ENCODE measurements at places on chromosomes 3 and 15. TPM values are rescaled to one million over a fixed set of nuclear protein-coding genes. Genes with fewer than 3 reads are reported as not detected.

- no peak for DNase-seq
These were observed 26.3 kb downstream of the CDCP1 start for GRCh38 chr3:45119824-45120358.

- no peak for DNase-seq
These were observed 154.5 kb upstream of the ATP10A start for GRCh38 chr15:26017665-26018064.

DNA sequence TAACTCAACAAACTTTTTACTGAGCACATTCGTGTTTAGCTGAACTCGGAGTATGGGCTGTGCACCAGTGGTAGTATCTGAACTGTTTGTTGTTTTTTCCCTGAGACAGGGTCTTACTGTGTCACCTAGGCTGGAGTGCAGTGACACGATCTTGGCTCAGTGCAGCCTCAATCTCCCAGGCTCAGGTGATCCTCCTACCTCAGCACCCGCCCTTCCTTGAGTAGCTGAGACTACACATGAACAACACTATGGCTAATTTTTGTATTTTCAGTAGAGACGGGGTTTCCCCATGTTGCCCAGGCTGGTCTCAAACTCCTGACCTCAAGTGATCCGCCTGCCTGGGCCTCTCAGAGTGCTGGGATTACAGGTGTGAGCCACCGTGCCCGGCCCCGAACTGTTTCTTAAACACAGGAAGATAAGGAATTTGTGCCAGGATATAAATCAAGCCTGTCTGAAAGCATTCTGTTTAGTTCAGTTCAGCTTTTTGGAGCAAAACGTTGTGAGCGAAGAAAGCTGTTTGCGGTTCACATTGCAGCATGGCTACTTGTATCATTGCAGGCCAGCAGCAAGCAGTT is 40.4 kb upstream of the SKOR1 start:
- DNase-seq, result no peak

DNA sequence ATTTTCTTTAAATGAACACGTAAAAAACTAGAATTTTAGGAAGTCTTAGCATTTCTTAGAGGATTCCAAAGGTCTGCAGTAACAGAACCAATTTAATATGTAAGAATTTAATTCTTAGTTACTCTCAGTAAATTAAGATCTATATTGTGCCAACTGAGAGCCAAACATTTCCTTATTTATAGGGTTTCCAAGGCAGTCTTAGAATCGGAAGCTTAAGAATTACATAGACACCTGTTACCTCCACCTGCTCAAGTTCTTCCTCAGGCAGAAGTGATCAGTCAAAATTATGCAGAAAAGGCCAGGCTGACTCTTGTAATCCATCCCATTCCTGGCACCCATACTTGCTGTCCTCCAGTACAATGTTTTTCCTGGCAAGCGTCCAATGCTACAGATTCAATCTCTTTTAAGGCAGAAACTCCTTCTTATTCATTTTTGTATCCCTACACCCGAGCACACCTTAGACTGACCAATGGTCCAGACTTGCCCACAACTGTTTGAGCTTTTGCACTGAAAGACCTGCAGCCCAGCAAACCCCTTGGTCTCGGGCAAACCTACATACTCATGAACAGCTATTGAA is 64.3 kb downstream of the NCEH1 start:
- peak; percentile 67 for DNase-seq

DNA sequence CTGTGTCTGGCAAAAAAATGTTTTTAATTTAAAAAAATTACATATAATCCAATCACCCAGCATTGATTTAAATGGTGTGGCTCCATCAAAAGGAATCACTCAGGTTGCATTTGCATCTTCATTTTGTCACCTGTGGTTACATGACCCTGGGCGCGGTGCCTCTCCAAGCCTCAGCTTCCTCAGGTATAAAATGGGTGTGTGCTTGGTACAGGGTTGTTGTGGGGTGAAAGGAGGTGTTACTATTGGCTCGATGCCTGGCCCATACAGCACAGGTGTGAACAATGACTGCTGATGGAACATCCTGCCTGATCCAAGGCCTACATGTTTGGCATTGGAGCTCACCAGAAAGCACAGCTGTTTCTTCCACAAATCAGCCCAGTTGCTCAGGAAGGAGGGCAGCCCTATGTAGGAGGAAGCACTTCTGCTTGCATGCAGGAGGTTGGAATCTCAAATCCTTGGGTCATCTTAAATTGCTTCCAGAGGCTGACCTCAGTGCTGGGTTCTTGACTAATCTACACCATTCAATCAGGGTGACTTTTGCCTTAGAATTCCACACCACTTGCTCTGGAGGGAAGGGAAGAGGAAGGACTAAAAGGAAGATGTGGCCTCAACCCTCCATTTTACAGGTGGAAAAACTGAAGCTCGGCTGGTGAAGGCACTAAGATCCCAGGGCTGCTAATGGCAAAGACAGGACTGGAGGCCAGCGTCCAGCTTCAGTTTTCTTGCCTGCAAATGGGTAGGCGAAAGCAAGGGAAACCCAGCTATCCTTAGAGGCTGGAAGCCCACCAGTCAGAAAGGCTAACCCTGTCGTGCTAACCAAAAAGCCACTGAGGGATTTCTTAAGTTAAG is 31.7 kb downstream of the BHLHE40 start:
- no peak for DNase-seq

GRCh38 chr3:187878772-187879518 is 133.7 kb upstream of the BCL6 start:
- DNase-seq, result peak; percentile 36

The SAMD7 gene
- not detected for total RNA-seq

The PLAAT1 gene
- total RNA-seq, result 0.20 TPM

All from renal cortical epithelial cell (primary cell).